ENCODE measurements at places on chromosomes 7 and 10.
A peak's percentile ranks its signal among the peaks of the same experiment; 100 is the strongest.

DNA sequence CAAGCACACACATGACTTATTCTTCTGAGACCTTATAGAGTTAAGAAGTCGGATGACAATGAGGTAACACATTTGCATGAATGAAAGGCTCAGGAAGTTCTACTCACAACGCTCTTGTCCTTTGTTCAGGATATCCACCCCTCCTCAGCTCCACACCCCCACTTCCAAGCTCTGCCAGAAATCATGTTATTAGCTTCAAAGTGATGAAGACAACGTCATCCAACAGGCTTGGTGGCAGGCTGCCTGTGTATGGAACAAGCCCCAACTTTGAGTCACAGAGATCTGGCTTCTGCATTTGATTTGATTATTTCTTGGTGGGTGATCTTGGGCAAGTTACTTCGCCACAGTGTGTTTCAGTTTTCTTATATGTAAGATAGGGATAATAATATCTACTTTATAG is 12.4 kb upstream of the BMPER start:
- DNase-seq = no peak

GRCh38 chr7:99409806-99410205 is 1.0 kb downstream of the BUD31 start:
- DNase-seq = no peak

GRCh38 chr7:114527589-114527988 is 113.0 kb downstream of the FOXP2 start:
- no peak for DNase-seq

GRCh38 chr7:128755819-128756476 is 16.8 kb downstream of the CALU start:
- peak; percentile 92 for DNase-seq

DNA sequence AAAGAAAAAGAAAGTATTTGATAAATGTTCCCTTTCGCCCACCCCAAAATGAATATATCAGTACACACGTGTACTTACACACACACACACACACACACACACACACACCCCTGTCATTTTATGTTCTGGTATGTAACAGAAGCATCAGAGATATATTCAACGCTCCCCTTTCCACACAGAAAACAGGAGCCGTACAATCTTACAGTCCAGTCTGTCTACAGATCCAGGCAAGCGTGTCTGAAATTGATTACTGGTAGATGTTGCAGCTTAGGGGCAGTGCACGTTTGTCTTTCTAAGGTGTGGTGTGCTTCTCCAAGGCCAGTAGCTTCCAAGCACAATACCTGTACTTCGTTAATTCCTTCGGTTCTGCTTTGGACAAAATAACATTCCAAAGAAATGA is 143.7 kb upstream of the RNF32 start:
- no peak for DNase-seq

GRCh38 chr7:142896741-142897379 is 11.3 kb upstream of the TRPV6 start:
- no peak for DNase-seq
